ENCODE measurements at places on chromosomes 4 and X.

DNA sequence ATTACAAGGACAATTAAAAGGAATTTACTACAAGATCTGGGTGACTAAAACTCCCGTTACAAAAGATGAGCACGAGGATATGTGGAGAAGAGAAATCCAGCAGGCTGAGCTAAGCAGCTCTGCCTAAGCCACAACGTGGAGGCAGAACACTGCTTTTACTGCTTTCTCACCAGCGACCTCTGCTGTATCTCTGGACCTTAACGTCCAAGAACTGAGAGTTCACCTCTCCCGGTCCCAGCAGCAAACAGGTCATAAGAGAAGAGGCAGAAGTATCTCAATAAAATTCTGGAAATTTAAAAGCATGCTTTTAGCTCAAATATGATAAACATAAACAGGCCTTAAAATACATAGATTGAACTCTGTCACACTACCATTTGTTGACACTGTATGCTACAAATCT lies 81.0 kb downstream of the ADGRA3 start:
- no peak for DNase-seq

DNA sequence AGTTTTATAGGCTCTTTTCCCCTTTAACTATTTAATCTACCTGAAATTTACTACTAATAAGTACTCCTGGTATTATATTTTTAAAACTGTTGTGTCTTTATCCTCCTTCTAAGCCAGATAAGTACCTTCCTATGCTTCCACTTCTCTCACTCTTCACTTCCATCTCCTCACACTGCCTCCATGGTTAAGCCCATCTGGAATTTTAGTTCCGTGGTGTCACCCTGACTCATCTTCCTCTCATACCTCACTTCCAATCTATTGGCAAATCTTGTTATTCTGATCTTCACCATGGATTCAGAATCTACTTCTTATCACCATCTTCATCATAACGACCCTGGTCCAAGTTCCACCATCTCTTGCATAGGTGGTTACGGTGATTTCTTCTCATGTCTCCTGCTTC lies 32.7 kb upstream of the DAPP1 start:
- no peak for DNase-seq

- DNase-seq = no peak
Observed at GRCh38 chr4:186687265-186687664, 36.4 kb downstream of the FAT1 start.

DNA sequence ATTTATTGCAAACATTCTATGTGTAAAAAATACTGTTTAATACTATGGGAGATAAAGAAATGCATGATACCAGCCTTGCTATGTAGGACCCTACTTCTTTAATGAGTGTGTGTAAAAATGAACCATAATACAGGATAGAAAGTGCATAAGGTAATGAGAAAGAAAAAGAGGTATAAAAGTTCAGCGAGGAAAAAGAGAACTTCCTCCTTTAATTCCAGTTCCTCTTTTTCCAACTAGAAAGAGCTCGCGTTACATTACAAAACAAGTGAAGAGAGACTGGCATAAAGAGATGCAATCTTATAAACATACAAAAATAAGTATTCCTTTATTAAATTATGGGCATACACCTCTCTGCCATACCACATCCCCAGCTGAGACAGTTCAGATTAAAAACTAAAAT lies 77.4 kb downstream of the ANKRD17 start:
- no peak for DNase-seq

GRCh38 chr4:33996075-33996718 lies 2248.1 kb downstream of the ARAP2 start:
- DNase-seq = no peak

- DNase-seq = no peak
Observed at GRCh38 chr4:40628888-40629287, 776 bp downstream of the RBM47 start.

DNA sequence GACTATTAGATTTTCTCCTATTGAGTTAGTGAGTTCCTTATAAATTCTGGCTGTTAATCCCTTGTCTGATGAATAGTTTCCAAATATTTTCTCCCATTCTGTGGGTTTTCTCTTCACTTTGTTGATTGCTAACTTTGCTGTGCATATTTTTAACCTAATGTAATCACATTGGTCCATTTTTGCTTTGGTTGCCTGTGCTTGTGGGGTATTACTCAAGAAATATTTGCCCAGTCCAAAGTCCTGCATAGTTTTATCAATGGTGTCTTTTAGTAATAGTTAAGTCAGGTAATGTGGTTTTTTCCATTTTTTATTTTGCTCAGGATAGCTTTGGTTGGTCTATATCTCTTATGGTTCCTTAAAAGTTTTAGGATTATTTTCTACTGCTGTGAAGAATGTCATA lies 490.3 kb downstream of the ARAP2 start:
- no peak for DNase-seq

Measured in activated T-helper 2 cell treated with anti-CD3 and anti-CD28 coated beads, Interferon-gamma antibody, Interleukin-2, Interleukin-4, amounts not matched to agents 10 μg/mL and 5 μg/mL and 100 μg/mL, durations not matched to agents 14 hours and 24 hours and 36 hours (primary cell).